ENCODE measurements at places on chromosomes 16 and 17.

DNA sequence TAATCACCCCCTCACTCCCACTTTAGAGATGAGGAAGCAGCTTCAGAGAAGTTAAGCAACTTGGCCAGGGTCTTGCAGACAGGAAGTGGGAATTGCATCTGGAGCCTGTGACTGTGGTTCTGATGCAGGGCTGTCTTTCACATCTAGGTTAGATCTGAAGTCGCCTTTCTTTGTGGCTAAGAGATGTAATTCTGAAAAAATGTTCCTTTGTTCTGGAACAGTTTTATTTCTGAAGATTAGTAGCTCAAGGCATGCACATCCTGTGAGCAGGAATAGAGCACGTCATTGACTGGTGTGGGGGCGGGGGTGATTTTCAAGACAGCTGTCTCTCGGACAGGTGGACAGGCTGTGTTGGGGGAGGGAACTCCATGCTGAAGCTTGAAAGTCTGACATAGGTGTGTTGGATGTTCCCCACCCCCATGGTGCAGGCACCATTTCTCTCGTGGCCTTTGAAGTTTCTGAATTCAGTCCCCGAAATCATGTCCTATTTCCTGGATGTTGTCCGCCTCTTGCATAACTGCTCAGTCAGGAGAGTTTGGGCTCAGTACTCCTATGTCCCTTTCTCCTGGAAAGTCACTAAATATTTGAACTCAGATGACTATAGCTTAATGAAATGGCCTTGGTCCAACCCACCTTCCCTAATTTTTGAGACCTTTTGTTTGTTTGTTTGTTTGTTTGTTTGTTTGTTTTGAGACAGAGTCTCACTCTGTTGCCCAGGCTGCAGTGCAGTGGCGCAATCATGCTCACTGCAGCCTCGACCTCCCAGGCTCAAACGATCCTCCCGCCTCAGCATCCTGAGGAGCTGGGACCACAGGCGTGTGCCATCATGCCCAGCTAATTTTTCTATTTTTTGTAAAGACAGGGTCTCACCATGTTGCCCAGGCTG is 21.0 kb upstream of the HERPUD1 start:
- DNase-seq: no peak

DNA sequence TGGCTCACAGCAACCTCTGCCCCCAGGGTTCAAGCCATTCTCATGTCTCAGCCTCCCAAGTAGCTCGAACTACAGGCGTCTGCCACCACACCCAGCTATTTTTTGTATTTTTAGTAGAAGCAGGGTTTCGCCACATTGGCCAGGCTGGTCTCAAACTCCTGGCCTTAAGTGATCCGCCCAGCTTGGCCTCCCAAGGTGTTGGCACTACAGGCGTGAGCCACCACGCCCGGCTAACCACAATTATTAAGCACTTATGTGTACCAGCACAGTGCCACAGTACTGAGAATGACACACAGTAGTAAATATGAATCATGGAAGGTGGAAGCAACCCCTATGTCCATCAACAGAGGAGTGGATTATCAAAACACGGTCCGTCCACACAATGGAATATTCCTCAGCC is 49.8 kb downstream of the COTL1 start:
- DNase-seq: no peak

DNA sequence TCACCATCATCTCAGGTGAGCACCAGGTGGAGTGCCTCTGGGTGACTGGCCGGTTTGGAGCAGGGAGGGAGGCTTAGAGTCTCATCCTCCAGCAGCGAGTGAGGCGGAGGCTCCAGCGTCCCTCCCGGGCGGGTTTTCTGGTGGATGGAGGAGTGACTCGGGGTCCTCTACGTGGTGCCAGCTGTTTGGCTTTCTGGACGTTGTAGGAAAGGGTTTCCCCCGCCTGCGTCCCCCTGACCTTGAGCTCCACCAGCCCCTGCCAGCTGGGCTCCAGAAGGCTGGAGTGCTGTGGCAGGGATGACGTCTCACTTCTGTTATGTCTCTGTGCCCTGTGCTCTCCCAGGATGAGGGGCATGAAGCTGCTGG is 522 bp downstream of the DNASE1 start:
- DNase-seq: no peak

DNA sequence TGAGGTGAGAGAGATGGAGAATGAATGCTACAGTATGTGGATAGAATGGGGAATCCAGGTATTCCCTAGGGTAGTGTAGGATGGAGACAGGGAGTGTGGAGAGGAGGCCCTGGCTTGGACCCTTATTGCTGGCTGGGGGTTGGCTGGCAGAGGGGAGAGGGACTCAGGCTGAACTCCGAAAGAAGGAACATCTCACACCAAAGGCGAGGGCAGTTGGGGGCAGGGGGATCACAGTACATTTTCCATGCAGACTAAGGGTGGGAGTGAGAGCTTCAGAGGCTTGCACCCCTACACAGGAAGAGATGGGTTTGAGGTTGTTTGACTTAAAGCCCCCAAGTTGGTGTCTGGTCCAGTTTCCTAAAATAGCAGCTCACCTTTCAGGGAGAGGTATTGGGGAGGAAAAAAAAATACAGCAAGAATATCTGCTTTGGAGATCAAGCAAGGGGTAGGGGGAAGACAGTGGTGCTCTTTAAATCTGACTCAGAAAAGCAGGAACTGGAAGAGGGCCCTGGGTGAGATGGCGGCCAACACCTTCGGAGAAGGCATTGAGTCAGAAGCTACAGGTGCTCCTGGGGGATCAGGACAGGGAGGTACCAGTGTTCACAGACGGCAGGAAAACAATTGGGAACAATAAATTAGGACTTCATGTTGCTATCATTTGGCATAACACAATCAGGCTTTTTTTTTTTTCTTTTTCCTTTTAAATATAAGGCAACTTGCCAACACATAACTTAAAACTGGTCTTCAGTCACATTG is 12.4 kb downstream of the TRAF4 start:
- no peak for DNase-seq

DNA sequence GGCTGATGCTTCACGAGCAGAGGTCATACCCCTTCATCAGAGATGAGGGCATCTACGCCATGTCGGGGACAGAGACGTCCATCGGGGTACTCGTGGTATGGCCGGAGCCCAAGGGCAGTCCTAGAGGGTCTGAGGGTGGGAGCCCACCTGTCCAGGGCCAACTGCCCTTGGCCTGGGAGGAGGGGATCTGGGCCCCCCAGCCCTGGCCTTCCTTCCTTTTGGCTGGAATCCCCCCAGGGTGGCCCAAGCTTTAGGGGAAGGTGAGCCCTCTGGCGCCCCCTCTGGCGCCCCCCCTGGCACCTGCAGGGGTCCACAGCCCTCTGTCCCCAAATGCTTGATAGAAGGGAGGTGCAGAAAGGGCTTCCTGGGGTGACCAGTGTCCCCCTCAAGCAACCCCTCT is 69.3 kb downstream of the SCNN1B start:
- DNase-seq: no peak

DNA sequence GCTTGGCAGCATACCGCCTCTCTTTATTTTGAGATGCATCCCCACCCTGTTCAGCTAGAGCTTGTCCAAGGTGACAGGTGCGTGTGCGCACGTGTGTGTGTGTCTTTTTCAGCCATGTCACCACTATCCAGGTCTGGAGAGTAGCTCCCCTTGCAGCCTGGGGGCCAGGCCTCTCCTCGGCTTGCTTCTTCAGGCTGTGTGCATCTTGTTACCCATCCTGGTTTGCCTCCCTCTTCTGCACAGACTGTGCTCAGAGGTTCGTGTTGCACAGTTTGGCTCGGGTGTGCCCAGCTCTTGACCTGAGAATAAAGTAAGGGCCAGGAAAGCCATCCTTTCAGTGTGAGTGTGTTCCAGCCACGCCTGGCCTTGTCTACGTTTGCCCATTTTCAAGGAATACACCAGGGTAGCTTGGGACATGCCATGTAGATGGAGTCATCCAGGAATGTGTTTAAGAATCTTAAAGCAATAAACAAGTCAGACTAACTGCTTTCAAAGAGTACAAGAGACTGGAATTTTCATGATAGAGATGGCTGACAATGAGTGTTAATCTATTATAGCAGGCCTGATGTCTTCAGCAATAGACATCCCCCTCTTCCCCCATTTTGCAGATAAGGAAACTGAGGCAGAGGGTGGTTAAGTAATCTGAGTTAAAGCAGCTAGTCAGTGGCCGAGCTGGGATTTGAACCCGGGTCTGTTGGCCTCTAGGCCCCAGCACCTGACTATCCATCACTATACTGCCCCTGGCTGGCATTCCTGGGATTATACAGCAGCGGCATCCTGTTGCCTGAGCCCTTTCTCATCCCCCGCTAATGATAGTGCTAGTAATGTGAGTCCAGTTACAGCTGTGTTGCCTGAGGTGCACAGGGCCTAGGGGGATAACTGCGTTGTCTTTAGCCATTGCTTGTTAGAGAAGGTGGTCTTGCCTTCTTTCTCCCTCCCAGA is 77.9 kb downstream of the KSR1 start:
- DNase-seq: no peak

DNA sequence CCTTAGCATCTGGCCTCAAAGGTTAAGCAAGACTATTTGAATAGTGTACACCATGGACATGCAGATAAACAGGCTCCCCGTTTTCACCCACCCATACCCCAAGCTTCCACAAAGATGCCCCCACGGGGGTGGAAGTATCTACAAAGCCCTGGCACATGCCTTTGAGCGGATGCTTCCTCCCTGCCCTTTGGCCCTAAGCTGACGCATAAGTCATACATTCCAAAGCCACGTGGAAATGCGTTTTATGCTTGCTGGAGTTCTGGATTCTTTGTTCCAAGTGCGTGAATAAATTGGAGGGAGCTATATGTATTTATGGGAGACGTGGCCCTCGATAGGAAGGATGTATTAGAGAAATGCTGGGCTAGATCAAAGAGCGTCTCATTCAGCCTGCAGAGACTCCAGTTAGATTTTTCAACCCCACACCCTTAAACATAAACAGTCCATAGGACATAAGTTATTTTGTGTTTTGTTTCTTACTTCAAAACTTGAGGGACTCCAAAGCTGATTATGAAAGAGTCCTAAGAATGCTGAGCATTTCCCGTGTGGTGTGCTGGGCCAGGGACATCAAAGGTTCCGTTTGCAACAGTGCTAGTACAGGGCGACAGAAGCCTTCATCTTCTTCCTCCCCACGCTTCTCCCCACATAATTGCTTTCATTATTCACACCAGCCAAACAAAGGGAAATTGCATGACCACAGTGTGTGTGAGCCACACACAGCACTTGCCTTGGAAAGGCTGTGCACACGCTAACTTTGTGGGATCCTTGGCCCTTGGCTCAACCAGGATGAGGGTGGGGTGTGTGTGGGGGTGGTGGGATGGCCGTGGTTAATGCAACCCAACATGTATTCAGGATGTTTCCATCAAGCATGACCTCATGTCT is 73.6 kb downstream of the WIPI1 start:
- no peak for DNase-seq

GRCh38 chr17:76000755-76001521 is at the start of gene CDK3:
TSS of gene CDK3 (plus strand) at chr17:76000855. CDS start at chr17:76001426, 571 bp downstream.
- DNase-seq: no peak

- no peak for DNase-seq
Observed at GRCh38 chr17:62826956-62827355, 18.8 kb upstream of the MARCHF10 start.

- DNase-seq: no peak
Observed at GRCh38 chr16:61569028-61569427, 467.2 kb downstream of the CDH8 start.

- DNase-seq: no peak
Observed at GRCh38 chr17:60248618-60249289, 99.0 kb downstream of the CA4 start.

- DNase-seq: no peak
Observed at GRCh38 chr16:81717662-81718189, 61.4 kb upstream of the PLCG2 start.

DNA sequence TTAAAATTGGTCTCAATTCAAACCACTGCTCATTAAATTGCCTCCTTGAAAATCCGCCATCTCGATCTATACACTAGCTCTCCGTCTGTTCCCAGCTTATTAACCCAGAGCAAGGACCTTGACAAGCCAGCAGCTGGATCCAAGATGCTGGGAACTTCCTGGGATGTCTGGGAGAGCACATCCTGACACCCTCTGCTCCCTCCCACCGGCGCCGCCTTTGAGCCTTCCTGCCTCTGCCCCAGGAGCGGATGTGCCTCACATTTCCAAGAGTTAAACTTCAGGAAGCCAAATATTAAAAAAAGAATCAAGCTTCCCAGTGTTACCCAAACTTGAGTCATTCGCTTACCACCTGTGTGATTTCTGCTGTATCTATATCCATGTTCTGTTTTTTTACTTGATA is 107.9 kb downstream of the HAPSTR1 start:
- no peak for DNase-seq

DNA sequence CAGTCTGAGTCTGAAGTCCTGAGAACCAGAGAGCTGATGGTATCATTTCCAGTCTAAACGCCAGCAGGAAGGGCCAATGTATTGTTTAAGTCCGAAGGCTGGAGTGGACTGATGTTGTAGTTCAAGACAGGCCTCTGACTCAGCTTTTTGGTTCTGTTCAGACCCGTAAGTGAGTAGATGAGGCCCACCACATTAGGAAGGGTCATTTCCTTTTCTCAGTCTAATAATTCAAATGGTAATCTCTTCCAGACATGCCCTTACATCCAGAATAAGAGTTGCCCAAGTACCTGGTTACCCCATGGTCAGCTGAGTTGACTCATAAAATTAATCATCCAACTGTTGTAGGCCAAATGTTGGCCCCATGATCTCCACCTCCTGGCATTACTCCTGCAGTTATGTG is 442.6 kb upstream of the HSBP1 start:
- DNase-seq: no peak

DNA sequence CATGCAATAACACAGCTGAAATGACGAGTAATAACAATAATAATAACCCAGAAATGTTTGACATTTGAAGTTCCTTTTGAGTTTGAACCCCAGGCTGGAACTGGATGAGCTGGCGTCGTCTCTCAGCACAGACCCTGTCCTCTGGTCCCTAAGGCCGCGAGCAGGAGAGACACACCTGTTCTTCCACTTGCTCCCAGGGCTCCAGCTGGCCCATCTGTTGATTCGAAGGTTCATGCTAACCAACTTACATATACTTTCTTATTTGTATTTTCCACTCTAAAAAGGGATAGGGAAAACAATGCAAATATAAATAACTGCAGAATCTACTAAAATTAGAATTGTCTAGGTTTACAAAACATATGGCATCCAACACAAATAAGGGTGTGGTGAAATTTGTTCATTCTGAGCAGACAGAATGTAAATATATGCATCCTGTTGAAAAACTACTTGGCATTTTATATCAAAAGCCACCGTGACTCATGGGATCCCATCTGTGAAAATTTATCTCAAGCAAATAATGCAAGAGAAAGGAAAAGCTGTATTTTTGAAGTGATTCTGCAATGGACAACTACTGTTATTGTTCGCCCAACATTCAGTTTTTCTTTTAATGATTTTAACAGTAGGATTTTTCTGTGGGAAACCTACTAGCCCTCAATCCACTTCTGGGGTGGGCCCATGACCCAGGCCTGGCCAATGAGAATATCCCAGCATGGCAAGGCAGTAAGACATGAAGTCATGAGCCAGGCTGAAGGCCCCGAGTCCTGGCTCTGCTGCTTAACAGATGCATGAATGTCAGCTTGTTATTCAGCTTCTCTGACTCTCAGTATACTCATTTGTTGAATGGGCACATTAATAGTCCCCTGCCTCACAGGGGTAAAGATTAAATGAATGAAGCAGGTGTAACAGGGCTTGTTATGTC is 13.2 kb upstream of the RGS9 start:
- no peak for DNase-seq

GRCh38 chr17:61461586-61461966 is 9.4 kb downstream of the TBX4 start:
- DNase-seq: no peak
